ENCODE measurements at places on chromosomes 3 and 15.

- no peak for DNase-seq
These were observed 106.7 kb downstream of the ZIC4 start for GRCh38 chr3:147299656-147300055.

- DNase-seq: no peak
These were observed 192.0 kb downstream of the UBE2E2 start for GRCh38 chr3:23395115-23395514.

DNA sequence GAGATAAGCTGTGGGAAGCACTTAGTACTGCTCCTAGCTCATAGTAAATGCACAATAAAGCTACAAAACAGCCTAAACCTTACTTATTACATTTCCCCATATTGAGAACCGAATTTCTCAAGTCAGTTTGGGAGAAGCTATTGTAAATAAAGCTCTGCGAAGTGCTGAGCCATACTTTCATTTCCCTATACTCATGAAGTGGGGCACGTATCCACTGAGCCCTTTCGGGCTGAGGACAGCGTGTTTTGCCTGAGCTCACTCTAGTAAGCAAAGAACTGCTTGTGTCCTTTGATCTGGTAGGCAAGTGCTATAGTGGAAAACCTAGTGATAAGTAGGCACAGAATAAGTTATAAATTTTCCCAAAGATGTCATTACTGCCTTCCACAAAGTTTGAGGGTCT is 165.0 kb downstream of the RSL24D1 start:
- DNase-seq: no peak

DNA sequence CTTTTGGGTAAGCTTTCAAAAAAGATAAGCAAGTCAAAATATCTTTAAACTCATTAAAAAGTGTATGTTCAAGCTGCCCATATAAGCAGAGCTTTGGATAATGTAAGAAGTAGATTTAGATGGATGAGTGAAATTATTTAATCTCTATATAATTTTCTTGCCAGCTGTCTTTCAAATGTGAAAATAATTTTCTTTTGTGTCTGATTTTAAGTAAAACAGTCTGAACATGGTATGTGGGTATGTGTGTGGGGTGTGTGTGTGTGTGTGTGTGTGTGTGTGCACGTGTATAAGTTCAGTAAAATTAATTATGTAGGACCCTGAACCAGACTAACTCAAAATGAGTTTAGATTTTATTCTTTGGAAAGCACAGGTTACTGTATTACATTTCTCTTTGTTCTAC is 155.2 kb upstream of the CGNL1 start:
- no peak for DNase-seq

DNA sequence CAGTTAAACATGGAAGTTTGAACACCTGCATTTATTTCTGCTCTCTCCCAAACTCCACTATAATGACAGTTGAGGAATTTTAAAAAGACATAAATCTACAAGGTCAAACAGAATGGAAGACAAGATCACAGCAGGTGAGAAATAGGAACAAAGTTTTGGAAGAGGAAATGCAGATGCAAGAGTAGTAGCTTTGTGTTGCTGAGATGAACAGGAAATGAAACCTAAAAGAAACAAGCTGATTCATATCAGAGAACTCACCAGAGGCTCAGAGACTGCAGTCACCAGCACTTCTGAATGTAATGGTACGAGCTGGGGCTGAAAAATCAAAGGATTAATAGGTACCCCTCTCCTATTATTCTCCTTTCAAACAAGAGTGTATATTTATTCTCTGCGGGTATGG is 459.9 kb downstream of the RAP2B start:
- DNase-seq: no peak

- DNase-seq: no peak
These were observed 12.8 kb downstream of the UBXN7 start for GRCh38 chr3:196419386-196419785.

GRCh38 chr15:67549736-67550135 is 7.2 kb downstream of the MAP2K5 start:
- DNase-seq: no peak

DNA sequence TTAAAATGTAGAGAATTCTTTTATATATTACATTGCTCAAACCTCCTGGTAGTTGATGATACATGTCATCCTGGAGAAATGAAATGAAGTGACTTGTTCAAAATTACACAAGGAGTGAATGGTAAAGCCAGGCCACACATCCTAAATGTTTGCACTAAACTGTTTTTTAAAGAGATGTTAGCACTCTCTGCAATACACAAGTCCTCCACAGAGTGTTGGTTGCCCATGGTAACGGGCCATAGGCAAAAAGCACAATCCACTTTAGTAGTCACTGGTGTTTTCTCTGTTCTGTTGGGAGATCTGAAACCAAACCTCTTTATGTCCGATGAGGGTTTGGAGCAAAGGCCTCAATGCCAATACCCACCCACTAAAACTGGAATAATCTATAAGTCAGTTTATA is 907.4 kb downstream of the NTRK3 start:
- no peak for DNase-seq

GRCh38 chr15:38748710-38749109 is 184.1 kb upstream of the RASGRP1 start:
- no peak for DNase-seq

DNA sequence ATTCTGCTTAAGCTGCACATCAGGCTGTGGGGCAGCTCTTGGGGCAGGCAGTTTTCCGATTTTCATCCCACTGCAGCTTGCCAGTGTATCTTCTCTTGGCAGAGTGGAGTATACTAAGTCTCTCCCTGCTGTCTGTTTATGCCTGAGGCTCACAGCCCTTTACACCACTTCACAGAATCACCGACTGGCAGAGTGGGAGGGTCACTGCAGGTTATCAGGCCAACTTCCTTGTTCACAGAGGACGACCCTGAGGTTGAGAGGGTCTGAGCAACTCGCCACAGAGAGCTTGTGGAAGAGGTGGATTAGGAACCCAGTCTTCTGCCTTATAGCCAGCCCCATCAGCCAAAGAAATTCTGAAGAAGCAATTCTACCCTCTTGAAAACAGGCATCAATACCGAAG is 30.9 kb downstream of the KIF9 start:
- no peak for DNase-seq

DNA sequence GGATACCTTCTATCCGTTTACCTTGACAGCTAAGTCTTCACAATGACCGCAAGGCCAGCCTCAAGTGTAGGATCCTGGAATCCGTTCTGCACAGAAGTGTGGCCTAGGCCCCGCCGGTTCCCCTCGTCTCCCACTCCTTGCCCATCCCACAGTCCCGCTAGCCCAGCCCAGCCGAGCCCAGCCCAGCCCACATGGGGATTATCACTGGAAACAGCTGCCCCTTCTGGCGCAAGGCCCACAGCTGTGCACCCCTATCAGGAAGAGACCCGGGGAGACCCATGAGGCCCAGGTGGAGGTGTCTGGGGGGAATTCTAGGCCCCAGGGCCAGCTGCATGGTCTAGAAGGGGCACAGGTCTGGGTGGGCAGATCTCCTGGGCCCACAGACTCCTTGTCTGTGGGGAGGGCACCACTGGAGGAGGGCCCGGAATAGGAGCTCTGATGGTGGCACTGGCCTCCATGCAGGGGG is 27.9 kb upstream of the KLF13 start:
- no peak for DNase-seq

DNA sequence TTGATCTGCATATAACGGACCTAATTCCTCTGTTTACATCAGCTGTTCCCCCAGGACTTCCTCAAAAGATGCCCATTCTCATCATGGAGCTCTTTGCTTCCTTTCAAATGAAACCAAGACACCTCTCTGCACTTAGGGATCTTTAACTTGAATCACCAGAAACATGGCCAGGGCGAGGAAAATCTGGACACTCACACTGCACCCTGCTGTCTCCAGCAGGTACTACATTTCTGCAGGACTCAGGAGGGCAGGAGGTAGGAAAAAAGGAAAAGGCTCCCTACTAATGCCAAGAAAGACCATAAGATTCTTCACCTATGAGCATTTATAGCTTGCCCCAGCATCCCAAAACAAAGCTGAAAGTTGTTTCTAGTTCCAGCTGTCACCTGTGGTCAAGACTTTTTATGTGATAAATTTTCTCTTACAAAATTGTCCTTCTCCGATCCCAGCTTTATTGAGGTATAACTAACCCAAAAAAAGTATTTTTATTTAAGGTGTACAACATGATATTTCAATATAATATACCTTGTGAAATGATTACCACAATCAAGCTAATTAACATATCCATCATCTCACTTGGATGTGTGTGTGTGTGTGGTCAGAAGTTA is 87.3 kb upstream of the C15orf61 start:
- no peak for DNase-seq

GRCh38 chr15:69298697-69299441 is at the start of gene PAQR5:
Gene PAQR5, plus strand, starts transcription at chr15:69298912. Its CDS starts 61,169 bp downstream, at chr15:69360081.
- DNase-seq: peak; percentile 17

DNA sequence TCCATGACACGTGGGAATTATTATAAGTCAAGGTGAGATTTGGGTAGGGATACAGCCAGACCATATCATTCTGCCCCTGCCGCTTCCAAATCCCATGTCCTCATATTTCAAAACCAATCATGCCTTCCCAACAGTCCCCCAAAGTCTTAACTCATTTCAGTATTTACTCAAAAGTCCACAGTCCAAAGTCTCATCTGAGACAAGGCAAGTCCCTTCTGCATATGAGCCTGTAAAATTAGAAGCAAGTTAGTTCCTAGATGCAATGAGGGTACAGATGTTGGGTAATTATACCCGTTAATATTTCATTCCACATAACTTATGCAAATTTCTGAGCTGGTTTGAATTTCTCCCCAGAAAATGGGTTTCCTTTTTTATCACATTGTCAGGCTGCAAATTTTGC is 47.7 kb downstream of the RNF111 start:
- no peak for DNase-seq

DNA sequence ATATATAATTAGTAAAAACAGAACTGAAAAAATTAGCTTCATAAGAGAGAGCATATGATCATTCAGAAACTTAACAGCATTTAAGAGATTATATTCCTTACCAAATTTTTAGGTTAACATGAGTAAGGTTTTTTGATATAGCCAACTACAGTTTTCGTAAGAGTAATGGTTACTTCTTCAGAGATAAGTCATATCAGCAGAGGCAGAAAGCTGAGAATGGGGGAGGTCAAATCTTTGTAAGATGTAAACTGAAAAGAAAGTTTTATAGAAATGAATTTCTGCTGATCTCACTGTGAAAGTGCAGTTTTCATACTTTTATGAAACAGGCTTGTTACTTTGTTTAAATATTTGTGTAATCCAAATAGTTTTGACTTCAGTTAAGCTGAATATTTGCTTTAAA is 193.3 kb downstream of the ZBTB20 start:
- no peak for DNase-seq

DNA sequence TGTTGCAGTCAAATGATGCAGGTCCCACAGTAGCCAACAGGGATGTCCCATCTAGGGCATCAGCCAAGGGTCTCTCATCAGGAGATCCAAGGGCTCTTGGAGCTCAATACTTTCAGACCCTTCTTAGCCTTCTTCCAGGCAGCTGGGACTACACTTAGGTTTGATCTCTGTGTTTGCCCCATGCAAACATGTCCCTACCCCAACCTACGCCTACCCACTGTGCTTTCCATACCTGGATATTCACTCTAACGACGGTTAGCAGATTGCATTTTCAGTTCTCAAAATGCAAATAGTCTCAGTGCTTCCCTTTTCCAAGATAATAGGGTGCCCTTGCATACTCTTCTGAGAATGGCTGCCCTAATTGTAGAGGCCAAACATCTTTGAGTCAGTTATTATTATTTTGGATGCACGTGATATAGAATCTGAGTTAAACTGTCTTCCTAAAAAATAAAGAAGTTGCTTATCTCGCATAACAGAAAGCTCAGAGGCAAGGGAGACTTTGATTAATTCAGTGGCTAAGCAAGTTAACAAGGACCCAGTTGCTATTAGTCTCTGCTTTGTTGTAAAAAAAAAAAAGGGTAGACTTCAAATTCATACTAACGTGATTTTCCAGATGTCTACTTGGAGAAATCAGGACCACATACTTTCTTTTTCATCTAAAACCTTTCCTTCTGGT is 1.0 kb upstream of the CEP70 start:
- no peak for DNase-seq

GRCh38 chr3:182028081-182028480 is 316.4 kb downstream of the SOX2 start:
- no peak for DNase-seq

DNA sequence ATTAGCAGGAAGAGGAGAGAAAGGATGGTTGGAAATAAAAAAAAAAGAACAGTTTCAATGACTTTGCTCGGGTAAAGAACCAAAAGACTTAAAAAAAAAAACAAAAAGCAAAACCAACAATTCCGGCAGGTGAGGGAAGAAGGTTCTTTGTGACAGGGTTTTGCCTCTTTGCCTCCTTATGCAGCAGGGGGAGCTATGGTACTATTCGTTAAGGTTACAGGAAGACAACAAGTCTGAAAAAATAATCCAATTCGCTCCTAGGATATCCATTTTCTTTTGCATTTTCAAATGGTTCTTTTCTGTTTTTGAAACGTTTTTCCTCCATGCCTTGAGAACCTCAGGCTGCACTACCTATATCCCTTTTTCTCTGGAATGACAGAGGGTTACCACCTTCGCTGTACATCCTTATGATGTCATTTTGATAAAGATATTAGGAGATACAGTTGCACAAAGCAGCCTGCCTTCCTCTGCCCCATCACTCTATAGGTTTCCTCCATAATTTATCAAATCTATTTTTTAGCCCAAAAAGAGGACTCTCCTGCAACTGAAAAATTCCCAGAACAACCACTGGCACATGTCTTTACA is 55.0 kb downstream of the CFAP20DC start:
- DNase-seq: no peak

DNA sequence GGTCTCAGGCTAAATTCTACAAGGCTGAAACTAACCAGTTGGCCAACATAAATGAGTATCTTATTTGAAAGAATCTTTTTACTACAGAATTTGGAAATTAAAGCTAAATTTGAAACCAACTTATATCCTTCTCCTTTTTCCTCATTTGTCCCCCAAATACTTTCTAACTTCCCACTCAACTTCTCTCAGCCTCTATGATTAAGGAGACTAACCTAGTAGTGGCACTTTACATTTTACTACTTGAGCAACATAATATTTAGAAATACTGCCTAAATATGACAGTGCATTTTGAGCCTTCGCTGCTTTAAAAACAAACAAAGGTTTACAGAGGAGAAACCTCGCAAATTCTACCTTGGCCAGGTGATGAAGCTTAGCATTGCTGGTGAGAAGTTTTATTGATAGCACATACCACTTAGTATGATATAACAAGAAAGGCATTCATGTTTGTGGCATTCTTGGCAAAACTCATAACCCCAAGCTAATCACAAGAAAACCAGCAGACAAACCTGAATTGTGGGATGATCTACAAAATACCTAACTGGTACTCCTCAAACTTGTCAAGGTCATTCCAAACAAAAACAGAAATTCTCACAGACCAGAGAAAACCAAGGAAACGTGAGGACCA is 432.1 kb upstream of the CFAP20DC start:
- no peak for DNase-seq

GRCh38 chr3:169846458-169847193 is 23.1 kb downstream of the LRRC31 start:
- DNase-seq: no peak
